RWPE1 (cell line): ENCODE measurements at places on chromosomes 12 and 14.
A peak's percentile ranks its signal among the peaks of the same experiment; 100 is the strongest.

- no peak for DNase-seq
Observed at GRCh38 chr12:49720214-49720613, 13.0 kb upstream of the FMNL3 start.

- no peak for DNase-seq
Observed at GRCh38 chr14:103313704-103314103, 20.3 kb upstream of the EIF5 start.

DNA sequence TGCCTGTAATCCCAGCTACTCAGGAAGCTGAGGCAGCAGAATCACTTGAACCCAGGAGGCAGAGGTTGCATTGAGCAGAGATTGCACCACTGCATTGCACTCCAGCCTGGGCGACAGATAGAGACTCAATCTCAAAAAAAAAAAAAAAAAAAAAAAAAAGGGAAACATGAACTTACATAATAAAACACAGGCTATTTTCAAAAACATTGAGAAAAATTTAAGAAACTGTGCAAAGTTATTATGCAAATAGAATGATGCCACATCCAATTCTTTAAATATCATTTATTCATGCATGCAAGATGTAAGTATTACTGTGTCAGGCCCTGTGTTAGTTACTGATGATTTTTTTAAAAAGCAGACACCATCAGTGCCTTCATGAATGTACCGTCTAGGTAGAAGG is 20.0 kb upstream of the SLC16A7 start:
- no peak for DNase-seq

DNA sequence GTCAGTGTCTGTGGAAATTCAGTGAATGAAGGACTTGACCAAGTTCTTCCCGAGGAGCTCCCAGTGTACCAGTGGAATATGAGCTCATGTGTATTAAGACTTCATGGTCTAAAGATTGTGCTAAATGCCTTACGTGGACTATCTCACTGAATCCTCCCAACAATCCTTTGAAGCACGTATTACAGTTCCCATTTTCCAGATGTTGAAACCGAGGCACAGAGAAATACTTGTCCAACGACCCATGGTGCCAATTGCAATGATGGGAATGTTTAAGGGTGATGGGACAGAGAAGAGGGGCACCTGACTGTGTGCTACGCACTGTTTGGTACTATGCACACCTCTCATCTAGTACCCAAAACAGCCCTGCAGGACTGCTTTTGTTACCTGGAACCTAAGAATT is 77.2 kb downstream of the PAPOLA start:
- DNase-seq: no peak

- peak; percentile 54 for DNase-seq
Observed at GRCh38 chr12:76611533-76611932, 52.0 kb upstream of the OSBPL8 start.

- DNase-seq: no peak
Observed at GRCh38 chr12:104985206-104985605, 910 bp upstream of the NOPCHAP1 start.

- DNase-seq: no peak
Observed at GRCh38 chr12:19453961-19454360, 14.7 kb downstream of the AEBP2 start.

DNA sequence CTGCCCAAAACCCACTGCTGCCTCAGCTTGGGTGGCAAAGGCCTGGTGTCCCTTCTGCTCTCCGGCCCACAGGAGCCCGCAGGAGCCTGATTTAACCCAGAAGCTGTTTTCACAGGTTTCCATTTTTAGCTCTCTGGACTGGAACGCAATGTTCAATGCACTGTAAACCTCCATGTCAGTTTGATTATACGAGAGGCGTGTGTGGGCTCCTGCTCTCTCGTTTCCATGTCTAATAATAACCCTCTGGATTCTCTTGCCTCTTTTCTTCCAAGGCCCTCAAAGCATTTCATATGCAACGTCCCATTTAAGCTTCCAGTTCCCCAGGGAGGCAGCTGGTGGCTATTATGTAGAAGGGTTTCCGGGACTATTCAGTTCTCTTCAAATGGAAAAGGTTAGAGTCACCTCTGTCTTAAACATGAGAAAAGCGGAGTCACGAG is 161.1 kb downstream of the SUDS3 start:
- no peak for DNase-seq

DNA sequence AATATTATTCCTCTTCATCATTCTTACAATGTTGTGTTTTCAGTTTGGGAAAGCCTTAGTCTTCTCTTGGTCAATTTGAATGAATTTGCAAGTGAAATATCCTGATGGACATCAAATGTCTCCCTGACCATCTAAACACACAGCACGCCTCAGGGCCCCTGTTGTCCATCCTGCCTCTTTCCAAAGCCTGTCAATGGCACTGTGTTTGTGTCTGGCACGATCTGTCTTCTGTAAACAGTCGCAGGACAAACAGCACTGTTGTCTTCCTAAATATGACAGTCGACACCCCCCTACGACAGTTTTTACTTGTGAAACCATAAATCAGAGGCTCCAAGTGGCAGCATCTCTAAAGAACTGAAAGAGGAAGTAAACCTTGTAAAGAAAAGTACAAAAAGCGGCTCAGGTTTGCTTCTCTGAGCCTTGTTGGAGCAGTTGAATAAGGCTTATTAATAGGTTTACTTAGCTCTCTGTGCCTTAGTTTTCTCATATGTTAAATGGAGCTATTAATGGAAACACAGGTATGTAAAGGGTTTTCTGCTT is 285.8 kb downstream of the NRXN3 start:
- DNase-seq: no peak

GRCh38 chr14:86501611-86502010 is 971.7 kb downstream of the FLRT2 start:
- no peak for DNase-seq

- DNase-seq: peak; percentile 45
Observed at GRCh38 chr14:99754141-99755067, 38.8 kb upstream of the EML1 start.

DNA sequence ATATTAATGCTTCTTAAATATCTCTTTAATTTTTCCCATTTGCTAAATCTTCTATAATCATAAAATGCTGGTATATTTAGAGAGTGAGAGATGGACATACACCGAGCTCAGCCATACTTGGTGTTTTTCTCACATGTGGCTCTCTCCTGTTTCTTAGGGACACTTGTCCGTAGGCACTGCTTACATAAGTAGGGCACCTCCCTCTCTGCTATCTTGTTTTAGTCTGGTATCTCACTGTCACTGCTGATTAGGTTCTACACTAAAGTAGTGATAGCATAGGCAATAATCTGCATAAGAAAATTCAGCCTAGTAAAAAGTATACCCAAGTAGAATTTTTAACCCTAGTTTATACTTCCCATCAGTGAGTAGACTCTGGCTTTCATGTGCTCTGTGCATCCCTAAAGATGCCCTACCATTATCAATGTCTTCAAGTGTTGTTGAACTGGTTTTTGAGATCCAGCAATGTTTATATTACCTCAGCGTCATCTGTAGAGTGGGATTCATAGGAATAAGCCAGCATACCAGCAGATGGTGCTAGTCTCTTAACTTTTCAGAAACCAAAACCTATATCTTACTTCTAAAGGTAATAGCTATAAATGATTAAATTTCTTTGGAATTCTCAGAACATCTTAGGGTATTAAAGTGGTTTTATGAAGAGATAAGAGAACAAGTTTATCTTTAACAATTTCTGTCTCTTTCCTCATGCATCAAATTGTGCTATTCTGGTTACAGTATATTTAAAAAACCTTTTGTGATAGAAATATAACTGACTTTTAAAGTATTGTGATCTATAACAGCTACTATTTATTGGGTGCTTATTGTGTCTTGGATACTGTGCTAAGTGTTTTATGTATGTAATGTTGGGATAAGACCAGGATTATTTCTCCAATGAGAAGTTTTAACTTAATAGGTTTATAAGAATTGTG is 32.9 kb downstream of the ARID2 start:
- peak; percentile 59 for DNase-seq

GRCh38 chr14:35365130-35366055 is 39.2 kb downstream of the NFKBIA start:
- DNase-seq: peak; percentile 65

GRCh38 chr12:87217491-87217890 is 811.7 kb downstream of the C12orf50 start:
- no peak for DNase-seq

GRCh38 chr14:96934638-96935330 is 137.6 kb downstream of the VRK1 start:
- no peak for DNase-seq

GRCh38 chr12:66698558-66698957 is 19.7 kb upstream of the GRIP1 start:
- DNase-seq: no peak

DNA sequence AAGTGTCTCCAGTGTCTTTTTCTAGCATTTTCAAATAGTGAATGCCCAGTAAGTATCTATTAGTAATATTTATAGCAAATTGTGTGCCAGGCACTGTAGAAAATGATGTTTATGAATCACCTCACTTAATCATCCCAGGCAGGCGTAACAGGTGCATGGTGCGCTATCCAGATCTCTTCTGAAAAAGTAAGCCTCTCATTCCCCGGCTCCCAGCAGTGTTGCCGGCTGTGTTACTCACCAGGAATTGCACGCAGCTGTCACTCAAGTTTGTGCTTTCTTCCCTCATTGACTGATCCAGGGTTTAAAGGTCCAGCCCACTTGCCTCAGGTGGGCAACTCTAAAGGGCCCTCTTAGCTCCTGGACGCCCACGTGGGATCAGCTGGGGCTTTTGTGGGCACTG is 173.8 kb upstream of the RASSF8 start:
- no peak for DNase-seq

- no peak for DNase-seq
Observed at GRCh38 chr12:76457010-76457409, 102.6 kb downstream of the OSBPL8 start.

GRCh38 chr12:68675101-68675842 is 11.5 kb upstream of the NUP107 start:
- DNase-seq: no peak

- DNase-seq: no peak
Observed at GRCh38 chr12:115273456-115273855, 589.5 kb upstream of the TBX3 start.

GRCh38 chr12:111260732-111261131 is 108.2 kb downstream of the PHETA1 start:
- DNase-seq: no peak

GRCh38 chr14:71554959-71555612 is 377.1 kb upstream of the RGS6 start:
- DNase-seq: no peak

GRCh38 chr14:69013943-69014782 is 35.1 kb upstream of the ACTN1 start:
- DNase-seq: no peak

GRCh38 chr12:20259786-20260185 is 108.6 kb upstream of the PDE3A start:
- no peak for DNase-seq

- DNase-seq: no peak
Observed at GRCh38 chr12:57192920-57193319, 23.7 kb upstream of the NXPH4 start.

- no peak for DNase-seq
Observed at GRCh38 chr12:42283739-42284138, 42.2 kb downstream of the ZCRB1 start.

DNA sequence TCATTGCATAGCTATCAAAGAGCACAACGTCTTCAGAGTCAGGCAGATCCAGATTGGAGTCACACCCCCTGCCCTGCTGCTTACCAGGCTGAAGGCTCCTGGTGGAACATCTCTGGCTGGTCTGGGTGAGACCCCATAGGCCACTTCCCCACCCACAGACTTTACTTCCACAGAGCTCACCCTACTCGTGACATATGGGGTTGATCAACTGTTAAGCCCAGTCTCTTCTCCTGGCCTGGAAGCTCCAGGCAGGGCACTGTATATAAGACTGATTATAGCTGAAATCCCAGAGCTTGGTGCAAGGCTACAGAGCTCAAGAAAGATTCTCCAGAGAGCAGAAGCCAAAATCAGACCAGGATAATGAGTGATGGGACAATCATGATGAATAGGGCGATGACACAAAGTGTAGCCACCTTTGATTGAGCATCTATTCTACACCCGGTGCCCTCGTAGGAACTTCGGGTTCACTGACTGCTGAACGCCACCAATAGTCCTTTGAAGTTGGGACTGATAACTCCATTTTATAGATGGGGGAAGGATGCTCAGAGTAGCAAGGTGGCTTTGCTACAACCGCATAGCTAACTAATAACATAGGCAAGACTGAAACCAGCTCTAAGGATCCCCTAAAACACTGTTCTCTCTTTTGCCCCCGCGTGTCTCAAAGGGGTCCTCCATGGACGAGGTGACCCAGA is 287.8 kb downstream of the BCL11B start:
- DNase-seq: no peak

GRCh38 chr14:78873581-78873980 is 703.4 kb downstream of the NRXN3 start:
- no peak for DNase-seq

GRCh38 chr12:112537710-112538396 is 119.1 kb downstream of the PTPN11 start:
- DNase-seq: no peak

DNA sequence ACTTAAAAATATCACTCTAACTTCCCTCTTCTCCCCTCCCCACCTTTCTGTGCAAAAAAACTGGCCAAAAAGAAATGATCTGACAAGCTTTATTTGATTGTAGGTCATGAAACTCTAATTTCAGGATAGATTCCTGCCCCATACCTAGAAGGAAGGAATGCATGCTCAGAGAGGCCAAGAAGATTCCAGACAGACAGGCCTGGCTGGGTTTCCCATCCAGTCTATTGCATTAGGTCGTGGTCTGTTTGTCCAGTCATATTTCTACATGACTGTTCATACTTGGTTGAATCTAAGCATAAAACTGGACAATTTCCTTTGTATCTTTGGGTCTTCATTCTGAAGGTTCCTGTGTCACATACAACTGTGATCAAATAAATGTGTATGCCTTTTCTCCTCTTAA is 20.0 kb upstream of the SLC15A5 start:
- DNase-seq: no peak

DNA sequence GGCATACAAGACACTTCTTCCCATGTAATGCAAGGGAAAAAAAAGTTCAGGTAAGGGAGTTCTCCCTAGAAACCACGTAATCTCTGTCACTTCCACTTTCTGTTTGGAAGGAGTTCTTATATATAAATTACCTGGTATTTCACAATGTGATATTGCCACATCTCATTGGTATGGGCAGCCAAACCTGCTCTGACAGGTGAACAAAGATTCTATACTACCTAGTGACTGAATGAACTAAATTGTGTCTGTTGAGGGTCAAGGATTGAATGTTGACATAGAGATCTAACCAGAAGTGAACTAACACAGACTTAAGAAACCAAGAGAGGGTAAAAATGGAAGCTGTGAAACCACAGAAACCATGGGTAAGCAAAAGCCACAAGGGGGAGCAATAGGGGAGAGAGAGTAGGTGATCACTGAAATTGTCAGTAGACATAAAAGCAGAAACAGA is 161.3 kb downstream of the RPL10L start:
- peak; percentile 1 for DNase-seq

DNA sequence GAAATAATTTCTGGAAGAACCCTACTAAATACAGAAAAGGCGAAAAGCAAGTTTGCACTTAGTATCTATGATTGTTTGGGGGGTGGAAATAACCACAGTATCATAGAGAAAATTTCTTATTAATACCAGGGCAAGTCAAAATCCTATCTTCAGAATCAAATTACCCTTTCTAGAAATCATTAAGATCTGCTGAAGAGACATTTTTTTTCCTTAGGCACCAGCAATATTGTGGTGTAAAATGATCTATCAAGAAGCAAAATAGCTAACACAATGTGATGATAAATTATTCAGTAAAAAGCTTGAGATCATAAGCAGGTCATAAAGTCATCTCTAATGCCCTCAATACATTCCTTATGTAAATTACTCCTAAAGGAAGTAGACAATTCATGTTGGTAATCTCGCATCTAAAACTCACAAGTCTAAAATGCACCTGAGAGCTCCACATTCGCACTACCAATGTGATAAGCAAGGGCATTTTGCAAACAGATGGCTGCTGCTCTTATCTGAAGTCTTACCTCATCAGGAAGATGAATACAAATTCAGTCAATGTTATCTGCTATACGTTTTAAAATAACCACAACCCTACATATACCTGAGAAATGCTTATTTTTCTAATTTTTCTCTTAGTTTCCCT is 14.6 kb downstream of the HEATR5A start:
- no peak for DNase-seq
